ENCODE measurements at places on chromosomes 4 and X.

GRCh38 chr4:141640696-141641095 is 4.3 kb downstream of the IL15 start:
- DNase-seq, result no peak

GRCh38 chr4:75736862-75737261 is 12.5 kb downstream of the USO1 start:
- no peak for DNase-seq

- DNase-seq, result no peak
Measured at GRCh38 chr4:2886161-2886560, 42.5 kb downstream of the ADD1 start.

- DNase-seq, result no peak
Measured at GRCh38 chrX:130984782-130985181, 73.4 kb upstream of the ARHGAP36 start.

DNA sequence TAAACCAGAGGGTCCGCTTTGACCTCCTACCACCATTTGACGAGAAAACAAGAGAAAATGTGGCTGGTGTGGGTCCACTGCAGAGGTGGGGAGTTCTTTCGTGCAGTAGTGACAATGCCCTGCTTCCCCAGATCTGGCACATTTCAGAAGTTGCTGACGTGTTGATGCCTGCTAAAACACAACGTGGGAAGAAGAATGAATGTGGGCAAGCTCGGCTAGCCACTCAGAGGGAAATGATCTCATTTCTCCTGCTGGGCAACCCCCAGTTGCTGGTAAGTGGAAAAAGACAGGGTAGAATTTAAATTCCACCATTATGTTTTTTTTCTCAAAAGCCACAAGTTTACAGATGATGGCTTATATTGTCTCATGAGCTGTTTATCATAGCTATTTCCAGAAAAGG is 77.9 kb downstream of the LUZP4 start:
- DNase-seq, result peak; percentile 30

GRCh38 chr4:25504932-25505636 is 128.0 kb downstream of the ANAPC4 start:
- no peak for DNase-seq

DNA sequence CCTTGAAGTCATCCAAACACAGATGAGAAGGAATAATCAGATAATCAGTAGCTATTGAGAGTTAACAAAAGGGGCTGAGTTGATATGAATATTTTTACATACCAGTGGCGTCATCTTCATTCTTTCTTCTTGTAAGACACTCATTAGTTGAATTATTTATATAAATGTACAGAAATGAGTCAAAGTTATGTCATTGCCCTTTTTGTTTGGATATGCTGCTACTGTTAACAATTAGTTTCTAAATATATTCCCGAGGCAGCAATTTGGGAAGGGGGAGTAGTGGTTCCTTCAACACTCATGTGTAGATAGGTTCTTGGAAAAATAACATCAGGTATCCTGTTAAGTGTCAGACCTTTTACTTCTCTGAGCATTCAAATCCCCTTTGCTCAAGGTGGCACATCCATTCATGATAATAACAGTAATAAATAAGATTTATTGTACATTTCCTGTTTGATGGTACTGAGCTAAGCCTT is 436.6 kb downstream of the SPRY1 start:
- DNase-seq, result no peak

- DNase-seq, result no peak
Measured at GRCh38 chrX:155893521-155893920, 12.4 kb downstream of the VAMP7 start.

- DNase-seq, result no peak
Measured at GRCh38 chr4:137519406-137519805, 12.9 kb downstream of the PCDH18 start.

GRCh38 chr4:174198828-174199227 is 84.6 kb downstream of the FBXO8 start:
- peak; percentile 19 for DNase-seq

DNA sequence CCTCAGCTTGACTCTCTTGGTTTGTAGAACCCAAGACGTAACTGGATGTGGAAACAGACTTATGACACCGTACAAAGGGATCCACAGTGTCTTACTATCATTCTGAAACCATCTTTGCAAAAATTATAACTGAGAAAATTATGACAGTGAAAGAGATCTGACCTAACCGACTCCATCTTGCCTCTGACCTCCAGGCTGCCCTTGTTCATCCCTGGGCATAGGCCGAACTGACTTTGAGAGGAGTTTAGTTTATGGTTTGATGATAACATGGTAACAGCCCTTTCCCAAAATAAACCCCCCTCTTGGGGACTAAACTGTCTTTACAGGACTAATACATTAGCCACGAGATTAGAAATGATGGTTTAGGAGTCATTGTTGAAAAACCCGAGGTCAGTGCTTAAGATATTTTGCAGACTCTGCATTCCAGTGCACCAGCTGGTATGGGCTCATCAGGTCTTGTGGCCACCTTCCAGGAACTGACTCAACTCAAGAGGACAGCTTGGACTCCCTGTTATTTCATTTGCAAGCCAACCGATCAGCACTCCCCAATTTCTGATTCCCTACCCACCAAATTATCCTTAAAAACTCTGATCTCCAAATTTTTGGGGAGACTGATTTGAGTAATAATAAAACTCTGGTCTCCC is 49.6 kb downstream of the CASP3 start:
- peak; percentile 19 for DNase-seq

DNA sequence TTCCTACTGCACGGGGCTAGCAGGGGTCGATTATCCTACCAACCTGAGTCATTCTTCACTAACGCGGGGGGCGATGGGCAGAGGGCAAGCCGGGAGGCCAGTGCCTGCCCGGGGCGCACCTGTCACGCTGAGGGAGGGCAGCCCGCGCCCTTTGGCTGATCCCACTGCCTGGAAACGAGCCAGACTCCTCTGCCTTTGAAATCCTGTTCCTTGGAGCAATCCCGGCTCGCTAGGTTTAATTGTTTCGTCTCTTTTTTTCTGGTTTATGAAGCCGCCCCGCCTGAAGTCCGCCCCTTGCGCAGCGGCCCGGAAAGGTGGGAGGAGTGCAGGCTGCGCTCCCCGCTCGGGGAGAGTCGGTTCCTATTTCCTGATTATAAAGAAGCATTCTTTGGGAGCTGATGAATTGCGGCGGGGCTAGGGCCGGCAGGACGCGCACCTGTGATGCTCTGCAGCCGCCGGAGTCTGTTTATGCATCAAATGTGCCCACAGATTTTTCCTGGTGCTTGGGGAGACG is 484.2 kb downstream of the BCOR start:
- DNase-seq, result no peak

GRCh38 chr4:118345813-118346212 is 7.0 kb downstream of the PRSS12 start:
- no peak for DNase-seq

GRCh38 chr4:20253283-20253734 is 1.6 kb downstream of the SLIT2 start:
- no peak for DNase-seq

- DNase-seq, result no peak
Measured at GRCh38 chr4:10197952-10198351, 81.4 kb upstream of the WDR1 start.

GRCh38 chrX:153672531-153673427 is 834 bp downstream of the PNCK start:
- no peak for DNase-seq

GRCh38 chr4:15366721-15367120 is 61.1 kb upstream of the C1QTNF7 start:
- no peak for DNase-seq

GRCh38 chrX:97234471-97235081 is 350.9 kb downstream of the RPA4 start:
- DNase-seq, result no peak

DNA sequence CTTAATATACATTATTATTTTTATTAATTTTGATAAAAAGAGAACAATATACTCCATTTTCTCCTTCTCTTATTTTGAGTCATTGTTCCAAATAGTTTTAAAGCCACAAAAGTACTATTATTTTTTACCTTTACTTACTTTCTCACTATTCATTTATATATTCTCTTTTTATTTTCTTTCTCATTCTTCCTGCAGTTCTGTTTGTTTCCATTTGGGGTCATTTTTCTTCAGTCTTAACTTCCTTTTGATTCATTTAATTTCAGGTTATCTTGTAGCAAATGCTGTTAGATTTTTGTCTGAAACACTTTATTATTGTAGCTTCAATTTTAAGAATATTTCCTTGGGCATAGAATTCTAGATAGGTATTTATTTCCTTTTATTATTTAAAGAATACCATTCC is 438.6 kb upstream of the EPHA5 start:
- no peak for DNase-seq

DNA sequence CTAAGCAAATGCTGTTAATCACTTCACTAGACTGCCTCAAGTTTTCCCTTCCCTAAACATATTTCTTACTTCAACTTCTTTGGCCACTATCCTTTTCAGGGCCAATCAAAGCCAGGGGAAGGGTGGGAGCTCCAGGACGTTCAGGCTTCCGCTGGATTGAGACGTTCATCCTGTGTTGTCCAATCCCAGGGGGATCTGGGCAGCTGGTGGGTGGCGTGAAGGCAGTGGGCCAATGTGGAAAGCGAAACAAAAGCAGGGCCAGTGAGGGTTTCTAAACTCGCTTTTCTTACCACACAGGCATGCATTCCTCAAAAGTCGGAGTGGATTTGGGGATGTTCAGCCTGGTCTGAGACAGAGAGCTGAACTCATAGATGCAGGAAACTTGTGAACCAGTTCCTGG is 7.6 kb downstream of the CXCL13 start:
- no peak for DNase-seq

DNA sequence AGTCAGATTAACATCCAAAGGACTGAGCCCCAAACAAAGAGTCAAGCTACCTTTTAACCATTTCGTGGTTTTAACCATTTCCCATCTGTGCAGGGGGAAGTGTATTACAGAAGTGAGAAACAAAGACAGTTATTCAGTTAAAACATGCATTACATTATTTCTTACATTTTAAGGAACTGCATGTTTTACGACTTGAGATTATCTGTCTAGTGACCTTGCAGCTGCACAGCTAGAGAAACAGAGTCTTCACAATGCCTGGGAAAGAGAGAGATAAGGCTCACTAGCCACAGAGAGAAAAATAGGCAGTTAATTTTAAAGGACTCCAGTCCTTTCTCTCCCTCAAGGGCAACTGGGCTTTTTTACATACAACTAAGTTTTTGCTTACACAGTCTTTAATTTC is 48.7 kb upstream of the KLHL4 start:
- DNase-seq, result no peak

- DNase-seq, result no peak
Measured at GRCh38 chr4:147638942-147639341, 21.7 kb downstream of the TMEM184C start.

DNA sequence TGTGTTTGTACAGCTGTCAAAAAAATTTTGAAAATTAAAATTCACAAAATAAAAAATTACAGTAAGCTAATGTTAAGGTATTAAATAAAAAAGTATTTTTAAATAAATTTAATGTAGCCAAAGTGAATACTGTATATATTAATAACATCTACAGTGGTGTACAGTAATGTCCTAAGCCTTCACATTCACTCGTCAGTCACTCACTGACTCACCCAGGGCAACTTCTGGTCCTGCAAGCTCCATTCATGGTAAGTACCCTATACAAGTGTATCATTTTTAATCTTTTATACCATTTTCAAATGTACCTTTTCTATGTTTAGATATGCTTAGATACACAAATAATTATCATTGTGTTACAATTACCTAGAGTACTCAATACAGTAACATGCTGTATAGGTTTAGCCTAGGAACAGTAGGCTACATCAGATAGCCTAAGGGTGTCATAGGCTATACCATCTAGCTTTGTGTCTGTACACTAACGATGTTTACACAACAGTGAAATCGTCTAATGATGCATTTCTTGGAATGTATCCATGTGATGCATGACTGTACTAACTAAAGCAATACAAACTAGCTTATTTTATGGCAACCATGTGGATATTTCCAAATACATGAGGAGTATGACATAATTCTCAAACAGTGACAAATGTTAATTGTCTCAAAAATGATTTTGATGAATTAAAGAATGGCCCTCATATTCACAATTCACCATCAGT is 13.7 kb downstream of the DDX60 start:
- DNase-seq, result no peak

- no peak for DNase-seq
Measured at GRCh38 chr4:38328989-38329729, 334.8 kb upstream of the KLF3 start.

DNA sequence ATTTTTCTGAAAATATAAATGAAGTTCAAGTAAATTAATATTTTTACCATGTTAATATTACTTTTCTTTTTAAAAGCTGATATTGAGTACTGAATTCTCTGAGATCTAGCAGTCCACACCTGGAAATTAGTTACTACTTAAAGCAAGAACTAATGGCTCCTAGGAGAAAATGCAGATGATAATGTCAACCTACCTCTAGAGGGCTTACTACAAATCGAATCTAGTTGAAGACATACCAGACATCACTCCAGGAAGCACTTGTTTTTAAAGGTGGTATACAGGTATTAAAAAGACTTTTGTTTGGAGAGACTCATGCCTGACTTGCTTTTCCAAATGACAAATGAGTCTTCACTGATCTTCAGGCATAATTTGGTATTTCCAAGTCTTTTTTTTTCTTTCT is 516.4 kb upstream of the BOD1L1 start:
- DNase-seq, result no peak

DNA sequence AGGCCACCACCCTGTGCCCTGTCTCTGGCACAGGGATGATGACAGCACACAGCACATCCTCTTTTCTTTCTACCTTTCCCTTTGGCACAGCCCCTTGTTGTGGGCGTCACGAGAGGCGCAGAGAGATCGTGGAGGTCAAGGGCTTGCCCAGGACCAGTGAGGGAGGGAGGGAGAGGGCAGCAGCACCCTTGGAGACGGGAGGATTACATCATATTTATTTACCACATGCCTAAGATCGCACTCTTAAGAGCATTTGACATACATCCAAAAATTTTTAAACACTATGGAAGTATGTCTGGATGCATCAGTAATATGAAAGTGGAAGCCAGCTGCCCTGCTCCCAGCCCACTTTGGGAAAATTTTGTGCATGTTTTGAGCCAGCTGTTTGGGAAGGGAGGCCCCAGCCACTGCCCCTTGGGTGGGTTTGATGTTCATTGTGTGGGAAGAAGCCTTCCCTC is 12.7 kb downstream of the WFS1 start:
- DNase-seq, result no peak

- DNase-seq, result no peak
Measured at GRCh38 chr4:173746424-173746823, 216.4 kb upstream of the HAND2 start.

DNA sequence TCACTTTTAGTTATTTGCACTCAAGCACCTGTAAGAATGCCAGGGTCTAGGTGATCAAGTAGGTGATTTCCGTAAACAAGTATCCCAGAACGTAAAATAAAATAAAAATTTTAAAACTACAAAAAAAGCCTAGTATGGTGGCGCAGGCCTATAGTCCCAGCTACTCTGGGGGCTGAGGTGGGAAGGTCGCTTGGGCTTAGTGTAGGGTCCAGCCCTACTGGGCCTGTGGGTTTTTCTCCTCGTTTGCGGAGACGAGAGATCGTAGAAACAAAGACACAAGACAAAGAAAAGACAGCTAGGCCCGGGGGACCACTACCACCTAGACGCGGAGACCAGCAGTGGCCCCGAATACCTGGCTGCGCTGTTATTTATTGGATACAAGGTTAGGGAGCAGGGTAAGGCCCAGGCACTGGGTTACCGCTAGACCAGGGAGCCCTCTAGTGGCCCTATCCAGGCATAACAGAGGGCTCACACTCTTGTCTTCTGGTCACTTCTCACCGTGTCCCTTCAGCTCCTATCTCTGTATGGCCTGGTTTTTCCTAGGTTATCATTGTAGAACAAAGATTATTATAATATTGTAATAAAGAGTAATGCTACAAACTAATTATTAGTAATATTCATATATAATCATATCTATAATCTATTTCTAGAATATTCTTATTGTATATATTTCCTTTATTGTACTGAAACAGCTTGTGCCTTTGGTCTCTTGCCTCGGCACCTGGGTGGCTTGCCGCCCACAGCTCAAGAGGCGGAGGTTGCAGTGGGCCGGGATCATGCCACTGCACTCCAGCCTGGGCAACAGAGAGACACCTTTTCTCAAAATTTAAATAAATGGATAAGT is 38.4 kb downstream of the SAGE1 start:
- no peak for DNase-seq
